ENCODE measurements at places on chromosomes 2 and 18.
A peak's percentile ranks its signal among the peaks of the same experiment; 100 is the strongest.

GRCh38 chr2:29011418-29012060, 30.4 kb downstream of the TOGARAM2 start:
- peak; percentile 12 for DNase-seq

DNA sequence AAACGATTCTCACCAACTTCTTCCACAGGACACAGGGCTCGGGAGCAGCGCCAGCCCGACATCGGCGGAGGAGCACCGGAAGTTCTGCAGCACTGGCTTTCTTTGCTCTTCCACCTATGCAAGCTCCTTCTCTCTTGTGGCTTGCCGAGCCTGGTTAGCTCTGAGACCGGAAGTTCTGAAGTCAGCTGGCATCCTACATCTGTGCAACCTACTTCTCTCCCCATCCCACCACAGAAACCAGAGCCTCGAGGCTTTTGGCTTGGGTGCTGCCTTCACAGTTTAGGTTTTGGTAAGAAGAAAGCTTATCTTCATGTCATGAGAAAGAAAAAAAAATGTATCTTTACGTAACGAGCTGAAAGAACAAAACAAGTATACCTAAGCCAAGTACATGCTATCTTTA, 111.7 kb downstream of the ANKRD44 start:
- DNase-seq, result no peak

DNA sequence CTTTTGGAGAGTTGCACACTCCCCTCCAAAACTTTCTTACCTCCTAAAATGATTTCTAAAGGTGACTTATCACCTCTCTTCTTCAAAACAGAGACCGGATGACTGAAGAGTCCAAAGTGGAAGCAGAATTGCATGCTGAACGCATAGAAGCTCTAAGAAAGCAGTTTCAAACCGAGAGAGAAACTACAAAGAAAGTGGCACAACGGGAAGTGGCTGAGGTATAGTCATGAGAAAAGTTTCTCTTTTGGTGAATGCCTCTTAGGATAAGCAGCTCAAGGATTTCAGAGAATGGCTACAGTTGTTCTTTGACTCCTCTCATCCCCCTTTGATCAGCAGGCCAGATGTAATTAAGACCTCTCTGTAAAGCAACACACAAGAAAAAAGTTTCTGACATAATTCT, 73.6 kb downstream of the GTF3C3 start:
- no peak for DNase-seq

- no peak for DNase-seq
Measured at GRCh38 chr2:102621630-102622029, 2.3 kb downstream of the SLC9A2 start.

DNA sequence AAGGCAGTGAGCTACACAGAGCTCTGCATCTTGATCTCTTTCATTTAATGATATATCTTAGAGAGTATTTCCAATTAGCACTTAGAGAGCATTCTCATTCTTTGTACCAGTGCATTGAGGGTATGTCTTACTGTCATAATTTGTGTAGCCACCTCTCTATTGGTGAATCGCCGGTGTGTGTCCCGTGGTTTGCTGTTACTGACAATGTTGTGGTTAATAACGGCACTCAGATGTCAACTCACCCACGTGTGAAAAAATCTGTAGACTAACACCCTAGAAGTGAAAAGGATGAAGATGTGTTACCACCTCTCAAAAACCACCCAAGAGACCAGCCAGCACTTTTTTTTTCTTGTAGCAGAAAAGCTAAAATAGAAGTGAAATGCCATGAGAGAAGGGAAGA, 37.1 kb downstream of the TEX51 start:
- DNase-seq, result no peak

GRCh38 chr2:26615336-26615859, 25.8 kb downstream of the CIB4 start:
- DNase-seq, result no peak

Measured in NCI-H187 (cell line).